Astrocyte of the hippocampus (primary cell): ENCODE measurements at places on chromosomes 13 and 19.
A peak's percentile ranks its signal among the peaks of the same experiment; 100 is the strongest.

DNA sequence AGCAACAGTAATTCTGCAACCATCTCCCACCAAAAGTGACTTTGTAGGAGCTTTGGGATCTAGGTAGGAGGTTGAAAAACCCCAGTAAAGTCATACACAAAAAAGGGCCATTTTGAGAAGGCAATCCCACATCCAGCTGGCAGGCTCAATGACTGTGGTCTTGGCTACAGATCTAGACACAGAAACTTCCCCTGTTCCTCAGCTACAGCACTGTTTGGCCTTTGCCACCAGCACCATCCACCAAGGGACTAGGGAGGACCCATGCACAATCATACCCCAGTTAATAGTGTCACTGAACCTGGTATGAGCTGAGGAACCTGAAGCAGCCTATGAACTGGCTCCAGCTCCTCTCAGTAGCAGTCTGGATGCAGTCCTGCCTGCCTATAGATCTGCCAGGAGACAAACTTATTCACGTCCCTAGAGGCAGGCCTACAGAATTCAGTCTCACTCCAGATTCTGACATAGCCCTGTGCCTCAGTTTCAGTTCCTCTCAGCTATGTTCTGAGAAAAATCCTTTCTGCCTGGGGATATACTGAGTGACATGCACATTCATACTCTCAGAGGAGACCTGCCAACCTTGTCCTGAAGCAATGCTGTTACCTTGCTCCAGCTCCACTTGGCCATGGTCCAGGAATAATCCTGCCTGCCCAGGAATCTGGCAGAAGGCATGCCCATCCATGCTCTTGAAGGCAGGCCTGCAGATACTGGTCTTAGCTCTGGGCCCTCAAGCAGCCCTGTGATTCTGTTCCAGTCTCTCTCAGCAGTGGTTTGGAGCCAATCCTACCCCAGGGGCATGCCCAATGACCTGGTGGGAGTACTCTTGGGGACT lies 2048.3 kb upstream of the PCDH20 start:
- no peak for DNase-seq

GRCh38 chr13:50200988-50201387 lies 185.7 kb downstream of the KCNRG start:
- peak; percentile 47 for DNase-seq

- no peak for DNase-seq
These were observed 23.0 kb upstream of the IL17D start for GRCh38 chr13:20680416-20681080.

- no peak for DNase-seq
These were observed at the start of gene RINL for GRCh38 chr19:38877781-38878574. Gene RINL, minus strand, starts transcription at chr19:38878275. Its CDS starts 1,533 bp downstream, at chr19:38876742.

DNA sequence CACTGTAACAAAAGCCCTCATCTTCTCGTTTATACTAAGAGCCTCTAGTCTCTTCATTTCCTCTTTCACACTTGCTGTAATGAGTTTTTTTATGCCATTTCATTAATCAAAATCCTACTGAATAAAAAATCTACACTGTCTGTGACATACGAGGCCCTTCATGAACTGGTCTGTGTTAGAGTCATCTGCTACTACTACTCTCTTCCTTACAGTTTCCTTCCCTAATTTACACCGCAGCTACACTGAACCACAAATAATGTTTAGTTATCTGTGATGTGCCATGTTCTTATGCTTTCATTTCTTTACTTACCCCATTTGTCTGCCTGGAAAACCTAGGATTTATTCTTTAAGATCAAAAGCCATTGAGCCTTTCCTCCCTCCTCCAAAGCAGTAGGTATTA lies 16.0 kb downstream of the UFM1 start:
- no peak for DNase-seq

DNA sequence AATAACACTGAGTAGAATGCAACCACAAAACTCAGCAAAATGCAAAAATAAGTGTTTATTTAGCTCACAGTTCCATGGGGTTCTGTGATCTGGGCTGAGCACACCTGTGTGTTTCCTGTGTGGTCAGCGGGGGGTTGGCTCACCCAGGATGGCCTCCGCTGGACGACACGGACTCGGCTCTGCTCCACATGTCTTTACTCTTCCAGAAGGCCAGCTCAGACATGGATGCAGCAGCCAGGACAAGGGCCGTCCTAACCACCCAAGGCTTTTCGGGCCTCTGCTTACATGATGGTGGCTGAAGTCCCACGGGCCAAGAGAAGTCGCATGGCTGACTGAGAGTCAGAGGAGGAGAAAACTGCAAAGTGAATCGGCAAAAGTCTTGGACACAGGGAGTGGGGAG lies 153.5 kb upstream of the IRS2 start:
- DNase-seq, result no peak

- DNase-seq, result no peak
These were observed 89.3 kb downstream of the DIAPH3 start for GRCh38 chr13:60074397-60074796.

DNA sequence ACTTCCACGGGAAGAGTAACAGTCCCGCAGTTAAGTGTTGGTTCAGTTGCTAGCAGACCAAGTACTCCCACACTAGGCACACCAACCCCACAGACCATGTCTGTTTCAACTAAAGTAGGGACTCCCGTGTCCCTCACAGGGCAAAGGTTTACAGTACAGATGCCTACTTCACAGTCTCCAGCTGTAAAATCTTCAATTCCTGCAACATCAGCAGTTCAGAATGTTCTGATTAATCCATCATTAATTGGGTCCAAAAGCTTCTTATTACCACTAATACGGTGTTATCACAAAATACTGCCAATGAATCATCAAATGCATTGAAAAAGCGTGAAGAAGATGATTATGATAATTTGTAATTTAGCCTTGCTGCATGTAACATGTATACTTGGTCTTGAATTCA lies 95.8 kb downstream of the URI1 start:
- no peak for DNase-seq

DNA sequence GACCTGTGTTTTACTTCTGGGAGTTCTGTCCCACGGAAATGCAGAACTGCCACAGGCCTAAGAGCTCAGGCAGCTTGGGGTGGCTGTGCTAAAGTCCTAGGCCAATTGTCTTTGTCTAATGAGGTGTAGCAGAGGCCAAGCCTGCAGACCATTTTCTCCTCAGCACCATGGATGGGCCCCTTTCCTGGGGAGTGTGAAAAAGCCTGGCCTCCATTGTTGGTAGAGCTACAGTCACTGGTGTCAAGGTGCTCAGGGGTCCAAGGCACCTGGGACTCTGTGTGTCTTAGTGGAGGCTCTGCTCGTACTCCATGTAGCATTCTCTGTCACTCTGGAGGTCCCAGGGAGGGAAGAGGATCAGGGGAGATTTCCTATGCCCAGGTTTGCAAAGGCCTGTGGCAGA lies 329.6 kb downstream of the SLITRK5 start:
- no peak for DNase-seq

GRCh38 chr13:114058051-114058867 lies 74.2 kb downstream of the RASA3 start:
- no peak for DNase-seq

GRCh38 chr19:19866611-19867248 lies 1.0 kb downstream of the ZNF253 start:
- DNase-seq, result peak; percentile 23

DNA sequence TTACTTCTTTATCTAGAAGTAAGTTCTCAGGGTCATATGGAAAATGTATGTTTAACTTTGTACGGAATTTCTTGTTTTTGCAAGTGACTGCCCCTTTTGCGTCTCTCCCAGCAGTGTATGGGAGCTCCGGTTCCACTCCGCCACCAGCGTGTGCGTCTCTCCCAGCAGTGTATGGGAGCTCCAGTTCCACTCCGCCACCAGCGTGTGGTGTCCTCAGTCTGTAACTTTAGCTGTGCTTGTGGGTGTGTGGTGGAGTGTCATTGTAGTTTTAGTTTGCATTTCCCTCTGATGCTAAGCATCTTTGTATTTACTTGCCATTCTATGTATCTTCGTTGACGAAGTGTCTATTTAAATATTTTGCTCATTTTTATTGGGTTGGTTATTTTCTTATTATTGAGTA lies 2.4 kb downstream of the CUL4A start:
- peak; percentile 10 for DNase-seq

- DNase-seq, result no peak
These were observed 38.6 kb upstream of the POP4 start for GRCh38 chr19:29567366-29567915.

DNA sequence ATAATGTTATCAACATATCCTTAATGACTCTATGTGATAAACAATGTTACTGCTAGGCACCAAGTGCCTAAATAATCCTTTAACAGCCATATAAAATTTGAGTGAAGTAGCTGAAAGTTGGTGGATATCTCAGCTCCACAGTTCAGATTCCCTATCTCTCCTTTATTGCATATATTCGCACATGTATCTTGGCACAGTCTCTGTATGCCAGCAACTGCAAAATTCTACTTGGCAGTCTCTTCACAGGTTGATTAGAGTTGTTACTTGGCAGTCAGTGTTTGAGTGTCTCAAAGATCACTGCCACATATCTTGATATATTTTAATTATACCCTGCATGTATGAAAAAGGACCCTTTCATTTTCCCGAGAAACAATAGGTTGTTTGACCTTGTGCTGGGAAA lies 879.3 kb downstream of the OLFM4 start:
- DNase-seq, result no peak
